Diencephalon (tissue), 1 donor: ENCODE measurements at places on chromosomes 1 and 21. TPM values are rescaled to one million over a fixed set of nuclear protein-coding genes. Genes with fewer than 3 reads are reported as not detected.

Gene ANXA9
- not detected for total RNA-seq

Gene GLUL
- 534 TPM for total RNA-seq

Gene TAS1R1
- not detected for total RNA-seq

Gene EPRS1
- total RNA-seq: 158 TPM

Gene GRIK1
- total RNA-seq: 41.8 TPM

Gene KLHL12
- 49.1 TPM for total RNA-seq

Gene NES
- 48.7 TPM for total RNA-seq

Gene VASH2
- 17.8 TPM for total RNA-seq

Gene SMIM1
- 0.92 TPM for total RNA-seq

Gene CD2
- not detected for total RNA-seq

Gene CYP2J2
- 1.6 TPM for total RNA-seq

Gene HMGN1
- 127 TPM for total RNA-seq
